ENCODE measurements at places on chromosomes 4 and X.

DNA sequence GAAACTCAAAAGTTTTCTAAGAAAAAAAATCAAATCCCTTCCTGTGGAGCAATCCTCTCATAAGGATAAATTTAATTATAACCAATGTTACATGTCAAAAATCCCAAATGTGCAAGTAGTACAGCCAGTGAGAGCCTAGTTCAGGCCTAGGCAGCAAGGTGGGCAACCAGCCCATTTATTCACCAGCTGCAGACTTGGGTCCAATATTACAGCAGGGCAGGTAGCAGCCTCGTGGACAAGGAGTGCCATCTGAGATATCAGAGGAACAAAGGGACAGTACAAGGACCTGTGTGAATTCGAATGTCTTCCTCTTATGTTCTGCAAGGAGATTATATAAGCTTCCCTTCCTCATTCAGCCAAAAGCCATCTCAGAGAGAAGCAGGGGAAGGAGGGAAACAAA lies 6.6 kb downstream of the HELQ start:
- DNase-seq, result no peak

DNA sequence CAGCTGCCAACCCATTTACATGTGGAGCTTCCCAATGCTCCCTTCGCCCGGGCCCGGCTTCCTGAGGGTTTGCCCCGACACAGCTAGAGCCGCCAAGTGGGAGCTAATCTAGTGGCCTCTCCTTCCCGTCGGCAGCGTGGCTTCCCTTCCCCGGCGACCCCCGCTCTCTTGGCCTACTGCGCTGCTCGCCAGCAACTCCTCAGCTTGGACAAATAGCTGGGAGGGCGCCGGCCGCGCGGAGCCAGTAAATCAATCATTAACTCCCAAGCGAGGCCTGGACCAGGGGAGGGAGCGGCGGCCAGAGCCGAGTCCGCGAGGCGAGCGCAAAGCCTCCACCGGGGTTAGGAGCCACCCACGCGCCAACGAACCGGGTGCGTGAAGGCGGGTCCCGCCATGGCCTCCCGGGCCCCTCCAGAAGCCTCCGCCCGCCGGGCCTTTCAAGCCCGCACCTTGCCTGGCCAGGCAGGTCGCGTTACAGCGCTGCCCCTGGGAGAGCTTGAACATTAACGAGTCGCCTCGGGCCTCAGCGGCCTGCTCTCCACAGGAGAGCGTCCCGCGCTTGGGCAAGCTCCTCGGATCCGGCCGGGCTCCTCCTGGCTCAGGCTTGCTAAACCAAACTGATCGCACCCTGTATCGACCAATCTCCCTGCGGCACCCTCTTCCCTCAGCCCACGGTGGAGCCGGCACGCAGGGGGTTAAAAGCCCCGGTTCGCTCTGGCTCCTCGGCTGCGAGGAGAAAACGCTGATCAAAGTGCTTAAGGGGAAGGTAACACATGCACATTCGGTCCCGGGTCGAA lies 10.6 kb upstream of the BCOR start:
- DNase-seq, result no peak

- DNase-seq, result no peak
Measured at GRCh38 chrX:138885886-138886285, 174.4 kb upstream of the FGF13 start.

DNA sequence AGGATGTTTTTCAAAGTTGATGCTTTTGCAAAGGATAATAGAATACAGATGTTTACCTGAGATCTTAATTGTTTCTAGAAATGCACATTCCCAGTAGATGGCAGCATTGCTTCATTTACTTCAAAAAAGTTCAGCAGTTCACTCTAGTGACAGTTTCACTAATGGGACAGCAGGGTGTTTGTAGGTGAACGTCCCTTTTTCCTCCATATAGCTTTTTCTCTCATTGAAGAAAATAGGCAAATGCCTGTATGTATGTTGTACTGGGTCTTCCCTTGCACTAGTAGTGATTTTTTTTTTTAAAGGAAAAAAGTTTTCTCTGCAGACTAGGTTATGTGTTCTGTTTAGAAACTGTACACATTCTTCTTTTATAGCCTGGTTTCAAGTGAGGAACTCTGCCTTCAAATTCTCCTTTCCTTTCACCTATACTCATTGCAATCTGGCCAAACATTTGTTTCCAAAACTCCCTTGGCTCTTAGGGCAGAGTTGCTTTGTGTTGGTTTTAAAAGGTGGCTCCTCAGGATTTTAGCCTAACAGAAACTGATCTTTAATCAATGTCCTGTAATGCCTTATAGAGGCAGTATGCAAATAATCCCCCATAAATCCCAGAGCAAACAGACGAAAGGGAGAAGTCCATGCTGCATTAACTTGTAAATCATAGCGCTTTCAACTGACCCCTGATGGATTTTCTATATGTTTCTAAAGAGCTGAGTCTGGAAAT lies 86.3 kb downstream of the EGF start:
- DNase-seq, result no peak

GRCh38 chr4:150366487-150366999 lies 215.4 kb upstream of the MAB21L2 start:
- no peak for DNase-seq

DNA sequence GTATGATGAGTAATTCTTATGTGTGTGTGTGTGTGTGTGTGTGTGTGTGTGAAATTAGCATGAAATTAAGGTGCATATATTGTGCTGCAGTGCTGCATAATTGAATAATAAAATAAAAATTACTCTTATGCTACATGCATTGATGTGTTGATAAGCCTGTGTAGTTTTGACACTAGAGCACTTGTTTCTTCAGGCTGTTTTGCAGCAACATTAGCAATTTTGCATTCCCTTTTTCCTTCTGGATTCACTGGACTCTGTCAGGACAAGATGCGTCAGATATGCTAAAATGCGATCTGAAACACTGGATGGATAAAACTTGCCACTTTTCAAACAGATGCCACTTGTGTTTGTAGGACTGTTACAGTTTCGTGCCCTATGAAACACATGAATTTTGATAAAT lies 175.4 kb upstream of the ATP6AP2 start:
- no peak for DNase-seq

- DNase-seq, result no peak
Measured at GRCh38 chr4:124703154-124703553, 9.4 kb downstream of the ANKRD50 start.

GRCh38 chrX:1218286-1218685 lies 5.8 kb upstream of the CRLF2 start:
- DNase-seq, result no peak

DNA sequence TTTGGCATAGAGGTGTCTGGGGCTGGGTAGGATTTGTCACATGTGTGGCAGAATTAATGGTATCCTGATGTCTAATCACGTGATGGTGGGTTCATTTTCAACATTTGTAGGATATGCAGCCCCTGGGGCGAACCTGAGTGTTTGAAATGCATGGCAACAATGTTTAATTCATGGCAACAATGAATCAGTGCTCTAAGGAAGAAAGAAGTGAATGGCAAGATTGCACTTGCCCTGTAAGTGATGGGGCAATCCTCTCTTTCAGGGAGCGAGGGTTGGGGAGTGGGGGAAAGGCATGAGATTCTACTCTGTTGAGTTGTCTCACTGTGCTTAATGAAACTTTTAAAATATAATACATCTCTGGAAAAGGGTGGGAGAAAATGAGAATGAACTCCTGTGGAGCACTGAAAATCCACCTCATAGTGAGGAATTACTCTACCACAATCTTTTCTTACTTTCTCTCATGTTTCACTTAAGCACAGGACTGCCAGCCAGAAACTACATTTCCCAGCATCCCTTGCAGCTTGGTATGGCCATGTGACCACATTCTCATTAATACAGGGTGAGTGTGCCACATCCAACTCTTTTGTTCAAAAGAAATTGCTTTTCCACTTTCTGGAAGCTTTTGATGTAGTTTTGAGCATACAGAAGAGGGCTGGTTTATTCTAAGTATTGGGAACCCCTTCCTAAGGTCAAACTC lies 64.0 kb upstream of the PGM2 start:
- no peak for DNase-seq

DNA sequence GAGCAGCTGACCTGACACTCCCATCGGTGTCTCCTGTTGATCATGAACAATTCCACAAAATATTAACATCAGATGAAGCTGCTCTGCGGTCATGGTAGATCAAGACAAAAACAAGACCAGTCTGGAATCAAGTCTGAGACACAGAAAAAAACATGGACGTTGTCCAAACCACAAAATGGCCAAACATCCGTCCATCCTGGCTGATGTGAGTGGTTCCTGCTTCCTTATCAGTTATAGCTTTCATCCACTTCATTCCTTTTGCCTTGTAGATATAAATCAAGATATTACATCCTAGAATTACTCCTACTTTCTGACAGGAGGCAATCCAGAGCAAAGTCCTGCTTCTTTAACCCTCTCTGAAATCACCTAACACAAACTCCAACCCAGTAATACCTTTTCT lies 28.8 kb upstream of the PCSK1N start:
- no peak for DNase-seq

- DNase-seq, result no peak
Measured at GRCh38 chr4:2733001-2733843, 22.9 kb downstream of the TNIP2 start.

- no peak for DNase-seq
Measured at GRCh38 chr4:185945906-185946305, 123.0 kb upstream of the TLR3 start.

DNA sequence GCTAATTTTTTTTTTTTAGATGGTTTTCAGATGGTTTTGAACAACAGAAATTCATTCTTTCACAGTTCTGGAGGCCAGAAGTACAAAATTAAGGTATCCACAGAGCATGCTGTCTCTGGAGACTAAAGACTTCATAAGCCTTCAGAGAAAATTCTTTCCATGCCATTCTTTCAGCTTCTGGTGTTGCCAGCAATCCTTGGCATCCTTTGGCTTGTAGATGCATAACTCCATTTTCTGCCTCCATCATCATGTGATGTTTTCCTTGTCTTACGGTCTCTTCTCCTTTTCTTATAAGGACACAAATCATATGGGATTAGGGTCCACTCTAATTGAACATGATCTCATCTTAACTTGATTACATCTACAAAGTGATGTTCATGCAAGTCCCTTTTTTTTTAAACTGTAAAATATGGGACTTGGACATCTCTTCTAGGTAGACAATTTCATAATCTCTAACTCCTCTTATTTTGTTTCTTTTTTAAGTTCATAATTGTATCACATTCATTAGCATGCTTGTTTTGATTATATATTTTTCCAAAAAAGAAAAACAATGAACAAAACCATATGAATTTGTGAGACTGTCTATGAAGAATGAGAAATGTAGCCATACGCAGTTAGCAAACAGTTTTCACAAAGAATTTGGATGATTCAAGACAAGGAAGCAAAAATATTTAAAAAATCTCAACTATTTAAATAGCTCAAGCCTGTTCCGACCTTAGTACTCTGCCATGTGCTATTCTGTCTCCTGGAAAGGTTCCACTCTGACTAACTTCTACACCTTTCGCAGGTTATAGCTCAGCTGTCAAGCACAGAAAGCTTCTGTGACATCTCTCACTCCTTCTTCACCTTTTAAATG lies 53.1 kb upstream of the GIMD1 start:
- DNase-seq, result no peak

GRCh38 chrX:17579026-17579425 lies 158.3 kb upstream of the SCML1 start:
- DNase-seq, result no peak

DNA sequence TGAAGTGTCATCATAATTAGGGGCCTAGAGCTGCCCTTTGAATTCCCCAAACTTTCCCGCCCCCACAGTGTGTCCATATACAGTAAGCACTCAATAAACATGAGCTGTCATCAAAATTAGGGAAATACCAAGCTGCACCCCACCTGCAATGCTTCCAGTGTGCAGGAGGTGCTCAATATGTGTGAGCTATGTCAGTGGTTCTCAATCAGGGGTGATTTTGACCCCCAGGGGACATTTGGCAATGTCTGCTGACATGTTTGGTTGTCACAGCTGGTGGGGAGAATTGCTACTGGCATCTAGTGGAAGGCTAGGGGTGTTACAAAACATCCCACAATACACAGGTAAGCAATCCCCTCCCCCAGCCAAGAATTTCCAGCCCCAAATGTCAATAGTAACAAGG lies 748 bp downstream of the CFP start:
- DNase-seq, result no peak

DNA sequence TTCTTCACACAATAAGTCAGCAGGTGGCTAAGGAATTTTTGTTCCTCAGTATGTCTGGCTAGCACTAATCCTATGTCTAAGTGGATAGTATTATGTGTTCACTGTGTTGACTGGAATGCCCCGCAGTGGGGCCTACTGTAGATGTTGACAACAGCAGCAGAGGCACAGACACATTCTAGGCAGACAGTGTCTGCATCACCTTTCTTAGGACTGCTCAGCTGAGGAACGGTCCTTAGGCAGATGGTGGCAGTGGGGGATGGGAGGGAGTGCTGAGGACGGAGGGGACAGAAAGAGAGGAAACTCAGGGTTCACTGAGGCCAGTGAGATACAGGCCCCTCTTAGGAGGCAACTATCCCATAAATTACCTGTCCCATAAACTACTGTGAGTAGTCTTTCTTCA lies 44.6 kb upstream of the LEF1 start:
- DNase-seq, result no peak

- no peak for DNase-seq
Measured at GRCh38 chr4:125169192-125169591, 145.6 kb upstream of the FAT4 start.

- no peak for DNase-seq
Measured at GRCh38 chrX:55867708-55868107, 150.2 kb downstream of the RRAGB start.

- peak; percentile 42 for DNase-seq
Measured at GRCh38 chrX:39577985-39578869, 519.5 kb downstream of the BCOR start.

GRCh38 chr4:110119337-110119736 lies 79.1 kb downstream of the ELOVL6 start:
- DNase-seq, result no peak

DNA sequence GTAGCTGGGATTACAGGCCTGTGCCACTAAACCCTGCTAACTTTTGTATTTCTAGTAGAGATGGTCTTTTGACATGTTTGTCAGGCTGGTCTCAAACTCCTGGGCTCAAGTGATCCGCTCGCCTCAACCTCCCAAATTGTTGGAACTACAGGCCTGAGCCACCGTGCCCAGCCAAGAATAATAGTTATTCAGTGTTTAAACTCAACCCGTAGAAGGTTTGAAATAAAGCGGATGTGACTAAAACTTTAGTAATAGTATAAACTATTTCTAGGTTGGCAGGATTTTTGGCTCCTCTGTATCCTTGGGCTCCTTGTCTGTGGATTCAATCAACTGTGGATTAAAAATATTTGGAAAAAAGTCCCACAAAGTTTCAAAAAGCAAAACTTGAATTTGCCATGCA lies 37.8 kb downstream of the PCDH10 start:
- no peak for DNase-seq

- peak; percentile 27 for DNase-seq
Measured at GRCh38 chr4:15702941-15703403, at the start of gene BST1. Gene BST1 (plus strand): TSS chr4:15703065. CDS start chr4:15703145, 80 bp downstream.

DNA sequence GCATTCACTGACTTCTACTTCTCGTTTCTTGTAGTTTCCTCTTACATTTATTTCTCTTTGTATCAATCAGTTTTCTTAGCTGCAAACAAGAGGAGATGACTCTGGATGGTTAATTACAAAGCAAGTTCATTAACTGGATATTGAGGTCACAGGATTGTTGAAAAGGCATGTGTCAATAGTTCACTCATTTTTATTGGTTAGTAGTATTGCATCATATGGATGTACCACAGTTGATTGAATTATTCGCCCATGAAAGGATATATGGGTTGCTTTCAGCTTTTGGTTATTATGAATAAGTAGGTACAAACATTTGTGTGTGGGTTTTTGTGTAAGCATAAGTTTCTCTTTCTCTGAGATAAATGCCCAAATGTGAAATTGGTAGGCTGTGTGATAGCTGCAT lies 21.8 kb upstream of the ARHGEF6 start:
- no peak for DNase-seq

Data from stimulated activated CD4-positive, alpha-beta T cell treated with anti-CD3 and anti-CD28 coated beads, Interleukin-4, amount 100 ng/mL, for 4 hours (primary cell).